ENCODE measurements at places on chromosomes 5 and 9. TPM values are rescaled to one million over a fixed set of nuclear protein-coding genes. Genes with fewer than 3 reads are reported as not detected.

- DNase-seq = peak; percentile 72
Measured at GRCh38 chr5:38666668-38667498, 110.4 kb upstream of the LIFR start.

DNA sequence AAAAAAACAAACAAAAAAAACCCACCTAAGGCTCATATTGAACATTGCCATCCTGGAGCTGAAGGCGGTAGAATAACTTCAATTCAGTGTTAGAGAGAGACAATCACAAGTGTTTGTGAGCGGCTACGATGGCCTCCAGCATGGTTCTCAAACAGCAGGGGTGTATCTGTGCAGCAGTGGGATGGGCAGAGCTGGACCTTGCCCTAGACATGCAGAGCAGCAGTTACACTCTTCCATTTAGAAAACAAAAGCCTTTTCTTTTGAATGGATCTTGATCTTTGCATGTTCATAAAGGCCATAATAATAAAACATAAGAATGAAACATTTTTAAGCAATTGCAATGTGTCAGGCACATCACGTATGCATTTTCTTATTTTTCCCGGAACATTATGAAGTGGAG lies 50.3 kb downstream of the ARHGAP26 start:
- DNase-seq = no peak

DNA sequence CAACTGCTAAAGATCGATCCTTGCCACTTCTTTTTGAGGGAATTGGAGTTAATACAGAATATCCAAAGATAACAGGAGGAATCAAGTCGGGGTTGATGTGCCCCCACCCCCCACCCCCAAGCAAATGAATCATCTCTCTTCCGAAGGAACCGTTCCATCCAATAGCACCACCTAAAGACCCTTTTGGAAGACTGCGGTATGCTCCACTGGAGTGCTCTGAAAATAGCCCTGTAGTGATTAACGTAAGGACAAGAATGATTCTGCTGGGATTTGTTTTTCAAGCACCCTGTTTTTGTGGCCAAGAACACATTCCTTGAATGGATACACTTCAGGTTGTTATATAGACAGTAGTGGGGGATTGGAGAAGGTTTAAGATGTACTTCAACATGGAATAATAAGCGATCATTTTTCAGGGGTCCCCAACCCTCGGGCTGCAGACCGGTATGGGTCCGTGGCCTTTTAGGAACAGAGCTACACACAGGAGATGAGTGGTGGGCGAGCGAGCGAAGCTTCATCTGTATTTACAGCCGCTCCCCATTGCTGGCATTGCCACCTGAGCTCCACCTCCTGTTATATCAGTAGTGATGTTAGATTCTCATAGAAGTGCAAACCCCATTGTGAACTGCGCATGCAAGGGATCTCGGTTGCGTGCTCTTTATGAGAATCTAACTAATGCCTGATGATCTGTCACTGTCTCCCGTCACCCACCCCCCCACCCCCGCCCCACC lies 44.5 kb upstream of the TMEM252 start:
- DNase-seq = no peak

GRCh38 chr5:97907646-97908400 lies 724.8 kb upstream of the RIOK2 start:
- no peak for DNase-seq

DNA sequence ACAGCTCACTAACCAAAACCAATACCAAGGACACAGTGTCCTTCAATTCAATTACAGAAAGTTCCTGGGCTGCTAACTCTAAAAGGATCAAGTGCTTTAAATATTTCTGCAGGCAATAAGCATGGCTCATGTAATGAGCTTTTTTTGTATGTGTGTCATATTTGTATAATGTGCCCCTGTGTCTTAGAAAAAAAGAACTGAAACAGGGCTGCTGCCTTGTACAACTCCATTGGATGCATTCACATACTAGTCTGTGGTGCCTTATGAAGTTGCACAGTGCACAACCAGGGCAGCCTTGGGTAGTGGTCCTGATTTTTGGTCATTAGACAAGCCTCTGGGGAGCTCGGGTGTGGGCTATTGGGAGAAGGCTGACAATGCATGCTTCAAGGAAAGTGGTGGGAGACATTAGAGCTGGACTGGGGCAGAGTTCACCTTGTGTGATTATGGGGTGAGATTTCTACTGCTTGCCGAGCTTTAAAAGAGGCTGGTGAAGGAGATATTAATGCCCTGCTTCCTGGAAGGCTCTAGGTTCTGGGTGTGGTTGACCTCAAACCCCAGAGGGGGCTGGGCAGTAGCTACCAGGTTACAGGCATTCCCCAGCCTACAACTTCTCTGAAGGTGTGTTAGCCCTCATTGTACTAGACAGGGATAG lies 3.6 kb upstream of the CPEB4 start:
- DNase-seq = peak; percentile 71

HRCT1 gene
- 9.1 TPM for total RNA-seq

- DNase-seq = no peak
Measured at GRCh38 chr5:144139586-144139985, 30.9 kb downstream of the YIPF5 start.

QRFP gene
- not detected for total RNA-seq

DNA sequence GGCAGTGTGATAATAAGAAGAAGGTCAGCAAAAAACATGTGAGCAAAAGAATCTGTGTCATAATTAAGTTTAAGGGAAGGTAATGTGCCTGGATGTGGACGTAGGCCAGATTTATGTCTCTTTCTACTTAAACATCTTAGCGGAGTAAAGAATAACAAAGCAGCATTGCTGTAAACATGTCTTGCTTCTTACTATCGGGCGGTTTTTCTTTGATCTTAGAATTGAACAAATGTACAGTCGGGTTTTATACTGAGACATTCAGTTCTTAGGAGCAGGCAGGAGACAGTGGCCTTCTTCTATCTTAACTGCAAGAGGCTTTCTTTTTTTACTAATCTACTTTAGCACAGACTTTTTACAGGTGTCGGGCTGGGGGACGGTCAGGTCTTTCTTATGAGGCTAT lies 40.4 kb upstream of the FLT4 start:
- no peak for DNase-seq

Data from stomach (tissue), 19 donors.